ENCODE measurements at places on chromosomes 1 and 21. TPM values are rescaled to one million over a fixed set of nuclear protein-coding genes. Genes with fewer than 3 reads are reported as not detected.

The C1QA gene
- total RNA-seq: 473 TPM

The OR6N1 gene
- total RNA-seq: not detected

The HLCS gene
- 24.3 TPM for total RNA-seq

The PPP1R8 gene
- total RNA-seq: 39.0 TPM

The CFAP126 gene
- total RNA-seq: not detected

The AKT3 gene
- total RNA-seq: 57.8 TPM

The LAPTM5 gene
- total RNA-seq: 44.5 TPM

The SNRNP40 gene
- total RNA-seq: 33.9 TPM

The PLA2G2D gene
- not detected for total RNA-seq

The SLC9C2 gene
- total RNA-seq: 0.34 TPM

The AIRE gene
- total RNA-seq: not detected

The AMPD1 gene
- total RNA-seq: not detected

The CNIH3 gene
- 2.0 TPM for total RNA-seq

The MPL gene
- not detected for total RNA-seq

The SAMD11 gene
- not detected for total RNA-seq

The LIPI gene
- total RNA-seq: not detected

The PRRX1 gene
- total RNA-seq: 84.1 TPM

The PYHIN1 gene
- total RNA-seq: 7.0 TPM

The HES3 gene
- total RNA-seq: not detected

The KRTAP19-5 gene
- not detected for total RNA-seq

The MARK1 gene
- 17.3 TPM for total RNA-seq

Data from subcutaneous adipose tissue (tissue), 4 donors.